ENCODE measurements at places on chromosomes 7 and 10.

DNA sequence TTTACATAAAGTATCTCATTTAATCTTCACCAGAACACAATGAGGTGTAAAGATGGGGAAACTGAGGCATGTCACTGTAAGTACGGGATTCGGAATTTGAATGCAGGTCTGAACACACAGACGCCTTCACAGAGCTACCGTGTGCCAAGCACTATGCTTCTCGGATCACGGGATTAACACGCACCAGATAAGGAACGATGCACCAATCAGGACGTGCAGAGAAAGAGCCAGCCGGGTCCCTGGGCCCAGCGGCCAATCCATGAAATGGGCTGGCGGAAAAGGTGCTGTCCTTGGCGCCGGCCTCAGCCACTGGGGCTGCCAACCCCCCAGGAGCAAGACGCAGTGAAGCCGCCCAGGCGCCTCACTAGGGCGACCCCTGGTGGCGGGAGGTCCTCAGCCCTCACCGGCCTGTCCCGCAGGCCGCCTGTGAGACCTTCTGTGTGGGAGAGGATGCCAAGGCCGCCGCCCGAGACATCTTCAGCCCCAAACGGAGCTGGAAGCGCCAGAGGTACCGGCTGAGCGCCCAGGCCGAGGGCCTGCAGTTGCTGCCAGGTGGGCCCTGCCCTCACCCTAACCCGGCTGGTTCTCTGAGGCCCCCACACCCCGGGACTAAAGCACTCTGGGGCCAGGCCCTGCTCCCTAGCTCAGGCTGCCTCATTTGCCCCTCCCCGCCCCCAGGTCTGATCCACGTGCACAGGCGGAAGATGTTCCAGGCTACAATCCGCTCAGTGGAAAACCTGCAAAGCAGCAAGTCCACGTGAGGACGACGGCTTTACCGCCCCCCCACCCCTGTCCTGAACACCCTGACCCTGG is 15.6 kb downstream of the ATG9B start:
- peak overlapping the region; percentile 90 for H3K27ac ChIP-seq
- H3K36me3 ChIP-seq: peaks cover 5% of the 10 kb centered on the region
- H3K4me1 ChIP-seq: peaks cover 46% of the 10 kb centered on the region
- H3K4me3 ChIP-seq: peak overlapping the region; percentile 84

- no peak overlapping the region for H3K27ac ChIP-seq
- H3K36me3 ChIP-seq: no peaks in the 10 kb centered on the region
- H3K4me1 ChIP-seq: no peaks in the 10 kb centered on the region
These were observed 25.1 kb downstream of the ICA1 start for GRCh38 chr7:8236780-8237407.

DNA sequence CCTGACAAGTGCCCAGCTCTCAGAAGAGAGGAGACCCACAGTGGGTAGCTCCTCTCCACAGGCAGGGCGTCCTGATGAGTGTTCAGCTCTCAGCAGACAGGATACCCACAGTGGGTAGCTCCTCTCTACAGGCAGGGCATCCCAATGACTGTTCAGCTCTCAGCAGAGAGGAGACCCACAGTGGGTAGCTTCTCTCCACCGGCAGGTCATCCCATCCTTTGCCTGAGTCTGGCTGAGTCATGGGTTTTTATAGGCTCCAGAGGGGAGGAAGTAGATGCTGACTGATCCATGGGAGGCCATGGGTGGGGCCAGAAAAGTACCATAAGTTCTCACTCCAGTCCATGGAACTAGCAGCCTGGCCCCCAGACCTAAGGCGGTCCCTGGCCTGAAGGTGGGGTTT is 18.5 kb downstream of the CFAP70 start:
- H3K4me1 ChIP-seq: no peaks in the 10 kb centered on the region
- peaks cover 2% of the 10 kb centered on the region for H3K27me3 ChIP-seq
- no peak overlapping the region for H3K4me3 ChIP-seq

DNA sequence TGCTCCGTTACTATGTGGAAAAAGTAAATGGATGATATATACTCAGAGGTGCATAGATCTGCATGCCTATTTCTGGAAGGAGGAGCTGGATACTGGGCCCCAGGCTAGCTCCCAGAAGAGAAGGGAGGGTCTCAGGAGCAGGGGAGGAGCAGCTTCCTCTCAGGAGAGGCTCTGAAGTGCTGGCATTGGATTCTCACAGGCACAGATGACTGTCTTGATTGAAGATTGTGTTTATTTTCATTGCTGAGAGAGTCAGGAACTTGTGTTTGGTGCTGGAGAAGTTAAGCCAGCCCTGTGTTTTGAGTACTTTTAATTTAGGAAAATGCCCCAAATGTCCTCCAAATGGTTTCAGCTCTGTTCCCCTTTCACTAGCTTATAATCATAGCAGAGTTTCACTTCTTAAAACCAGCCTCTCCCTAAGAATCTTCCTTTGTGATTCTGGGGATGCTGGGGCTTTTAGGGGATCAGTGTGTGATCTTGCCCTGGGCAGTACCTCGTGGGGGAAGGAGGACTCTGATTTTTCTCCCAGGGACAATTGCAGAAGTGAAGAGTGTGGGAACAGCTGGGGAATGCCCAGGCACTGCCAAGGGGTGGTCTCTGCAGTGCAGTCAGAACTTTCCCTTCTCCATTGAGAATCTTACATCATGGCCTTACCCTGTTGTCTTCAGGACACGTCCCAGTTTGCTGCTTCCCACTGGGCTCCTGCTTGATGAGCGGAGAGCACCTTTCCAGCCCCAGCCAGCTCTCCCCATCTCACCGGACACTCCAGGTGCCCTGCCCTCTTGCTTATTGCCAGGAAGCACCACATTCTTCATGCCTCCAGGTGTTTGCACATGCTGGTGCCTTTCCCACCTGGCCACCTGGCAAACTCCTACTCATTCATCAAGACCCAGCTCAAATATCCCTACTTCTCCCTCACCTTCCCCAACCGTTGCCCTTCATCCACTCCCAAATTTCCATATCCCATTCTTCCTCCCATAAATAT is 102.8 kb downstream of the ARHGAP22 start:
- H3K4me3 ChIP-seq: no peak overlapping the region
- H3K4me1 ChIP-seq: no peaks in the 10 kb centered on the region
- no peaks in the 10 kb centered on the region for H3K36me3 ChIP-seq
- DNase-seq: no peak
- H3K27me3 ChIP-seq: peaks cover 2% of the 10 kb centered on the region
- no peak overlapping the region for H3K27ac ChIP-seq

DNA sequence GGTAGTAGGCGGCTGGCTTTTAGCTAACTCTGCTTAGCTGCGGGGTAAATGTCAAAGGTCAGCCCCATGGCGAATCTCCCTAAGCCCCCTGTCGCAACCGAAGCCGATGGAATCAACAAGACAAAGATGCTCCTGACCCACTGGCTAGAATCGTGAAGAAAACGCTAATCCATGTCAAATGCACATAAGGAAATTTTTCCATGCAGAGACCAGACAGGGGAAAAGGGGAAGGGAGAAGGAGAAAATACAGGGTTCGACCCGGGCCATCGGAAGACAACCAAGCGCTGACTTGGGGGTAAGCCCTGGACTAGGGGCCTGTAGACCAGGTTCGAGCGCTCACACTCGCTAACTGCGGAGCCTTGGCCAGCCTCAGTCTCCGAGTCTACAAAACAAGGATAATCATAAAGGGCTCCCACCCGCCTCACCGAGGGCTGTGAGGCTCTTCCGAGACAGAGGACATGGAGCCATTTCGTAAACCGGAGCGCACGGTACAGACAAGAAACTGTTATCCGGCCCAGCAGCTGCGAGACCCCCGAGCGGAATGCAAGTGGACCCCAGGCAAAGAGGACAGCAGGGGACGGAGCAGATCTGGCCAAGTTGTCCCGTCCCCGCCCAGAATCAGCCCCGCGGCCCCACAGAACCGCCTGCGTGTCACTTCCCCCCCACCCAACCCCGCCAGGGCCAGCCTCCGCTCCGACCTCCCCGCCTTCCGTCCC is 507 bp downstream of the SAR1A start:
- DNase-seq: peak; percentile 70
- peak overlapping the region; percentile 96 for H3K27ac ChIP-seq
- peaks cover 27% of the 10 kb centered on the region for H3K36me3 ChIP-seq
- H3K4me1 ChIP-seq: peaks cover 42% of the 10 kb centered on the region
- peak overlapping the region; percentile 96 for H3K4me3 ChIP-seq
- no peaks in the 10 kb centered on the region for H3K27me3 ChIP-seq

- DNase-seq: no peak
- H3K27me3 ChIP-seq: no peaks in the 10 kb centered on the region
- peaks cover 30% of the 10 kb centered on the region for H3K4me1 ChIP-seq
These were observed 18.3 kb downstream of the SGMS1 start for GRCh38 chr10:50605269-50605950.

- no peak for DNase-seq
- no peaks in the 10 kb centered on the region for H3K36me3 ChIP-seq
- H3K27ac ChIP-seq: no peak overlapping the region
- no peak overlapping the region for H3K4me3 ChIP-seq
These were observed 39.7 kb downstream of the DNAJB12 start for GRCh38 chr10:72315054-72315453.

GRCh38 chr10:4022473-4022872 is 237.5 kb upstream of the KLF6 start:
- H3K4me3 ChIP-seq: no peak overlapping the region
- no peak for DNase-seq
- peaks cover 13% of the 10 kb centered on the region for H3K4me1 ChIP-seq
- H3K36me3 ChIP-seq: no peaks in the 10 kb centered on the region

GRCh38 chr7:22911889-22912288 is 89.2 kb upstream of the TOMM7 start:
- no peak overlapping the region for H3K27ac ChIP-seq
- no peaks in the 10 kb centered on the region for H3K4me1 ChIP-seq
- H3K4me3 ChIP-seq: no peak overlapping the region
- no peaks in the 10 kb centered on the region for H3K27me3 ChIP-seq
- peaks cover 3% of the 10 kb centered on the region for H3K36me3 ChIP-seq

- peaks cover 14% of the 10 kb centered on the region for H3K27me3 ChIP-seq
- H3K36me3 ChIP-seq: no peaks in the 10 kb centered on the region
- no peak overlapping the region for H3K4me3 ChIP-seq
- H3K4me1 ChIP-seq: peaks cover 23% of the 10 kb centered on the region
- no peak for DNase-seq
- H3K27ac ChIP-seq: no peak overlapping the region
These were observed 352.0 kb upstream of the AKR1E2 start for GRCh38 chr10:4473977-4474376.

DNA sequence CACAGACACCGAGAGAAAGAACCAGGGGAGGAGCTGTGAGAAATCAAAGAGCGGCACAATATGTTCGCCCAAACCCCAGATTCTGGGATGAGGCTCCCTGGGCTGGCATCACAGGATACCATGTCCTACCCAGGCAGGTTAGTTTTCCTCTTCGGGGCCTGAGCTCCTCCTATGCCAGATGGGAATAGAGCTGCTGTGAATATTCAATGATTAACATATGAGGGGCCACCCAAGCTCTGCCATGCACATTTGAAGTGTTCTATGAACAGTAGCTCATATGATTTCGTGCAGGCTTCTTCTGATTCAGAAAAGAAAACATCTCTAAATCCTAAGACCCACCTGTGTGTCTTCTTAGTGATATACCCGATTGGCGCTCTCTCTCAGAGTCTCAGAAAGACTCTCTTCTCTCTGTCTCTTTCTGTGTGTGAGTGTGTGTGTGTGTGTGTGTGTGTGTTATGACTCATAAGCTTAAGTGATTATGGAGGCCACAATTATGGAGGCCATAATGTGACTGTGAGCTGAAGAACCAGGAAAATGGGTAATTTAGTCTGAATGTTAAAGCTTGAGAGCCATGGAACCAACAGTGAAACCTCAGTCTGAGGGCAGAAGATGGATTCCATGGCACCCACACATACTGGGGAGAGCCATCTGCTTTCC is 220.5 kb downstream of the KLF6 start:
- peak overlapping the region; percentile 61 for H3K27ac ChIP-seq
- no peak overlapping the region for H3K4me3 ChIP-seq
- peaks cover 12% of the 10 kb centered on the region for H3K4me1 ChIP-seq

DNA sequence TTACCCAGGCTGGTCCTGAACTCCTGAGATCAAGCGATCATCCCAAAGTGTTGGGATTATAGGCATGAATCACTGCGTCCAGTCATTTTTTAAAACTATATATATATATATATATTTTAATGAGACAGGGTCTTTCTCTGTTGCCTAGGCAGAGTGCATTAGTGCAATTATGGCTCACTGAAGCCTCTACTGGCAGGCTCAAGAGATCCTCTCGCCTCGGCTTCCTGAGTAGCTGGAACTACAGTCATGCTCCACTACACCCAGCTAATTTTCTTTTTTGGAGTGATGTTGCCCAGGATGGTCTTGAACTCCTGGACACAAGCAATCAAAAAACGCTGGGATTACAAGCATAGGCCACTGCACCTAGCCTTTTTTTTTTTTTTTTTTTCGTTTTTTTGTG is 55.3 kb upstream of the KAT6B start:
- peaks cover 1% of the 10 kb centered on the region for H3K36me3 ChIP-seq
- no peaks in the 10 kb centered on the region for H3K4me1 ChIP-seq
- H3K4me3 ChIP-seq: no peak overlapping the region
- H3K27me3 ChIP-seq: no peaks in the 10 kb centered on the region
- no peak for DNase-seq
- no peak overlapping the region for H3K27ac ChIP-seq

DNA sequence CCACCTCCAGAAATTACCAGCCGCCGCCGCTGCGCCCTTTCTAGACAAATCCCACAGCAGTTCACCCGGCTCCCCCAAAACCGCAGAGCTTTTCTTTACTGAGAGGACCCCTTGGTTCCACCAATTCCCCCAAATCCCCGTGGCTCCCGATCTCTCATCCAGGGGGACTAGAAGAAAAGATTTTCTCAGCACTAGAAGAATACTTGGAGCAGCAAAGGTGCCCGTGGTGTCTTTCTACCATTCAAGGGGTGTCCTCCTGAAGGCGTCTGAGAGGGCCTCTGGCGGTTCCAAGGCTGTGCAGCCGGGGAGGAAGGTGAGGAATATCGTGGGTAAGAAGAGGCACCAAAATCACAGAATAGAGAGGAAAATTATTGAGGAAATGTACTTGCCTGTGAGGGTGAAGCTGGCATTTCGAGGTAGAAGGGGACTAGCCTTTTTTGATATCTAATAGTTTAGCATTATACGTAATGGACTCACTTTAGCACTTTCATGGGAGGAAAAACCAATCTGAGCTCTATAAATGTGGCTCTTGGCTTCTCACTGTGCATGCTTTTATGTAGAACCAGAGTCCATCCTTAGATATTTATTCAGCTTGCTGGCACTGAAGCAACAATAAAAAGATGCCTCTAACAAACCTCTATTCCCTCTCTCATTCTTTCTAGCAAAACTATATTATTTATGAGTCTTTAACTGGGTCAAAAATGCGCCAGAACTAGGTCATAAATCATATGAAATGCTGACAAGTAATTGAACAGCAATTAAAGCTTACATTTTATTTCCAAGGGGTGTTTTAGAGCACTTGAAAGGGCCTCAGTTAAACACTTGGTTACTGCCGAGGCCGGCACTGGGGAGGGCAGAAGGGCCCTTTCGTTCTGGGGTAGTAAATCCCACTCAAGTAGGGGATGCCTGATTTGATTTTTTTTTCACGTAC is 13.8 kb upstream of the HOXA2 start:
- no peak for DNase-seq
- peaks cover 5% of the 10 kb centered on the region for H3K27me3 ChIP-seq
- no peaks in the 10 kb centered on the region for H3K4me1 ChIP-seq
- H3K36me3 ChIP-seq: no peaks in the 10 kb centered on the region
- no peak overlapping the region for H3K27ac ChIP-seq

- peak; percentile 26 for DNase-seq
- no peaks in the 10 kb centered on the region for H3K36me3 ChIP-seq
- H3K4me1 ChIP-seq: no peaks in the 10 kb centered on the region
- no peak overlapping the region for H3K4me3 ChIP-seq
These were observed 195.2 kb downstream of the DOCK4 start for GRCh38 chr7:112010994-112011393.
